ENCODE measurements at places on chromosomes 1 and 21. TPM values are rescaled to one million over a fixed set of nuclear protein-coding genes. Genes with fewer than 3 reads are reported as not detected.

DNA sequence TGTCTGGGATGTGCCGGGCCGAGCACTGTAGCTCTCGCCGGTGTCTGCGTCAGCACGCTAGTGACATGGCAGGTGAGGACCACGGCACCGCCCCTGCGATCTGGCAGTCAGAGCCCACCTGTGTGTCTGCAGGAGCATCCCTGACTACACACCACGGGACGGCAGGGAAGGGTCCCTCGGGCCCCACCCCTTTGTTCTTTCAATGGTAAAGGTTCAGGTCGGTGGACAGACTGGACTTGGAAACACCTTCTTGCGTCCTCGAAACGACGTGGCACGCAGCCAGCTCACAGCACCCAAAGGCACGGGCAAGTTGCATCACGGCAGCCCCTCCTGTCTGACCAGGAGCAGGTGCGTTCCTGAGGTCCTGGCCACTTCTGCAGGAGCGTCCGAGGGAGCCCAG is 3.7 kb upstream of the SAMD11 start:
- DNase-seq, result no peak

DNA sequence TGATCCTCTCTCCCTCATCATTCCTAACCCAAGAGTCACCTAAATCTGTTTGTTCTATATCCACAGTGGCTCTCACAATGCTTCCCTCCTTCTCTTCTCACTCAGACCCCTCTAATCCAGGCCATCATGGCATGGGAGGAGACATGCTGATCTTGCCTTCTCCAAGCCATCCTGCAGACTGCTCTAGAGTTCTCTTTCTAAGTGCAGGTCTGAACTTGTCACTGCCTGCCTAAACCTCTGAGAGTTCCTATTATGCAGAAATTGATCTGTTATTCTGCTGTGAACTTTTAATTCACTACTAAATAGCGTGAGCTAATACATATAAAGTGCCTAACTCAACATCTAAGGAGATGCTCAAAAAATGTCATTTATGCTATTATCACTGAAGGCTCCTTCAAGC is 26.8 kb downstream of the LAMC2 start:
- no peak for DNase-seq

DNA sequence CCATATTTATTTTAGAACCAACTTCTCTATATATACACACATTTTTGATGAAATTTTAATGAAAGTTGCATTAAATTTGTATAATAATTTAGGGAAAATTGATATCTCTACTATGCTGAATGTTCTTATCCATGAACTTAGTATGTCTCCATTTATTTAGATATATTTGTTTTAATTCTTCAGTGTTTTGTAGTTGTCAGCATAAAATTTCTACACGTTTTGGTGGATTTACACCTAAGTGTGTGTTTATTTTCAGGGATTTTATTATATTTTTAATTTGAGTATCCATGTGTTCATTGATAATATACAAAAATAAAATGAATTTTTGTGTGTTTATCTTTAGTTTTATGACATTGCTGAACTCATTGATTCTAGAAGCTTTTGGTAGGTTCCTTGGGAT is 36.7 kb downstream of the PCBP3 start:
- no peak for DNase-seq

DNA sequence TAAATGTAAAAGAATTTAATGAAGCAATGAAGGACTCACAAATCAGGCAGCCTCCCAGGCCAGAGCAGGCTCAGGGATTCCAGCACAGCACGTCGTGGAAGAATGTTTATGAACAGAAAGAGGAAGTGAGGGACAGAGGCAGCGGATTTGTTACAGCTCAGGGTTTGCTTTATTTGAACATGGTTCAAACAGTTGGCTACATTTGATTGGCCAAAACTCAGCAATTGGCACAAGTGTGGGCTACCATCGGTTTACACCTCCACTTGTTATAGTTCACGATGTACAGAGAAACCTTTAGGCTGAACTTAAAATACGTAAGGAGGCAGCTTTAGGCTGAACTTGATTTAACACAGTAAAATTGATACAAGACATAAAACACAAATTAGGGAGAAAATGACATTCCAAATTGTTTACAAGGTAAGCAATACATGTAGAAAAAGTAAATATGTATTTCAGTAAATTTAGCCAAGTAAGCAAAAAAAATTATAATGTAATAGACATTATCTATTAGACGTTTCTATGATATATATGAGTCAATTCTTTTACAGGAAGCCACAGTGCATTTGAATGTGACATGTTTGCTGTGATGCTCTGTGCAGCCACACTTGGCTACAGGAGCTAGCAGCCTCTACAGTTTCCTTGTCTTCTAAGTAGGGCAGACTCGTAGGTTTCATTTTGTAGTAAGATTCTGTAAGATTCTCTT is 126.5 kb downstream of the ADSS2 start:
- DNase-seq, result no peak

DNA sequence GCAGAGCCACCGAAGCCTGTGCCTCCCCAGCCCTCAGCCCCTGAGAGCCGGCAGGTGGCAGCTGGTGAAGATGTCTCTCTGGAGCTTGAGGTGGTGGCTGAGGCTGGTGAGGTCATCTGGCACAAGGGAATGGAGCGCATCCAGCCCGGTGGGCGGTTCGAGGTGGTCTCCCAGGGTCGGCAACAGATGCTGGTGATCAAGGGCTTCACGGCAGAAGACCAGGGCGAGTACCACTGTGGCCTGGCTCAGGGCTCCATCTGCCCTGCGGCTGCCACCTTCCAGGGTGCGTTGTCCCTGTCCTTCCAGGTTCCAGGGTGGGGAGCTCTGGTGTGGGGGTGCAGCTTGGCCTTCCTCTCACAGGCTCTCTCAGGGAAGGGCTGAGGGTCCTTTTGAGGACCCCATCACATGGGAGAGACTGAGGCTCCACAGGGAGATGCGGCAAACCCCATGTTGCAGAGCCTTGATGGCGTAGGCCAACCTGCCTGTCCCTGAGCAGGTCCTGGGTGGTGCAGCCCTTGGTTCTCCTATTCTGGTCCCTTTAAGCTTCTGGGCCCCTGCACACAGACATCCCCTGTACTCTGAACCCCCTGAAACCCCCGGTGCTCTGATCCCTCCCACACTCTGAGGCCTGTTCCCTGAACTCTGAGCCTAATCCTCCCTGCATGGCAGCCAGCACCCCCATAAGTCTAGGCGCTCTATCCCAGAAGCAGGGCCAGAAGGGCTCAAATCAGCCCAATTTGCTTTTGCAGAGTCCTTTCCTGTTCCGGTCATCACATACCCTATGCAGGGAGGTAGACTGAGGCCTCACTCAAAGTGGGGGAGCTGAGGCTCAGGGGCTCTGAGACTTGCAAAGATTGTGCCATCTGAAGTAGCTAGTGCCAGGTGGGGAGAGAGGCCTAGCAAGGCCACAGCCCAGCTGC is 88.5 kb downstream of the TRIM11 start:
- no peak for DNase-seq

DNA sequence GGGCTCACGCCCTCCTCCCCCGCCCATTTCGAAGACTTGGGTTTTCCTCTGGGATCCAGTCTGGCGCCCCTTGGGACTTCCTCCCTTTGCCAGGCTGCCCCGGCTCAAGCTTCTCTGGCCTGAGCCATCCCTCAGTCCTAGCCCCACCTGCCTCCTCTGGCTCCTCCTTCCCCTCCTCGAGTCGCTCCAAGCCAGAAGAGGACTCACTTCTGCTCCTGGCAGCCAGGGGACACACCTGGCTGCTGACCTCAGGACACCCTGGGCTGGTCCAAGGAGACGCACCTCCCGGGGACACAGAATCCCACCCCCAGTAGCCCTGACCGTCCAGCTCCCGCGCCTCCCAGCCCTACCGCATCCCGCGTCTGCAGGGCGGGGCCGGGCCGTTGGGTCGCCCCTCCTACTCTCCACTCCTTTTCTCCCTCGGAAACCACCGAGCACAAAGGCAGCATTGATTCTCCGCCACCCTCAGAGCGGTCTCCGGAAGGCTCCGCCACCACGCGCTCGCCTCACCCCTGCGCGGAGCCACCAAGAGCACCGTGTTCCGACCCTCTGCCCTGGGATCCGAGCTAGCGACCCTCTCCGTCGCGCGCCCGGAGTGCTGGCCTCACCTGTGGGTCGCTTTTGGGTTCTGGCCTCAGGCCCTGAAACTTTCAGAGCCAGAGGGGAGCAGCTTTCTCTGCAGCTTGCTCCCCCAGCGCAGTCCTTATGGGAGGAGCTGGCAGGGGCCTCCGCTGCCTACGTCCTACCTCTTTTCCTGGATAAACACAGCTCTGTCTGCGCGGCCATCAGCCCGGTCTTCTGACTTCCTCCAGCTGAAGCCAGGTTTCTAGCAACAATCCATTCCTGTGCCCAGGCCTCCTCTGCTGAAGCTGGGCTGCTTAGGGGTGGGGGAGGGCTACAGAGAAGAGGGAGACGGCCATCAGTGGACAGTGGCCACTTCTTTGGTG is at the start of gene C2CD4D:
Gene C2CD4D (minus strand): TSS at position 364 of the 947 bp plus-strand sequence. CDS start 831 bp downstream, outside the sequence.
- DNase-seq, result peak; percentile 48

GRCh38 chr1:201711811-201712210 is 117.1 kb upstream of the IPO9 start:
- DNase-seq, result no peak

DNA sequence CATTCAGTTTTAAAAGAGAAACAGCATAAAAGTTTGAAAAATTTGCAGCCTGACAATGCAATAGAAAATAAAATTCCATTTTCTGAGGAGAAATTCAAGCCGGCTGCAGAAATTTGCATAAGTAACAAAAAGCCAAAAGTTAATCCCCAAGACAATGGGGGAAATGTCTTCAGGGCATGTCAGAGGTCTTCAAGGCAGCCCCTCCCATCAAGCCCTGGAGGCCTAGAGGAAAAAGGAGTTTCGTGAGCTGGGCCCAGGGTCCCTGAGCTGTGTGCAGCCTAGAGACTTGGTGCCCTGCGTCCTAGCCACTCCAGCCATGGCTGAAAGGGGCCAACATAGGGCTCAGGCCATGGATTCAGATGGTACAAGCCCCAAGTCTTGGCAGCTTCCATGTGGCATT is 74.6 kb downstream of the PIK3R3 start:
- no peak for DNase-seq

TEX38 gene
- total RNA-seq, result 0.22 TPM

- no peak for DNase-seq
Measured at GRCh38 chr1:109228167-109228566, 14.4 kb downstream of the SARS1 start.

KIF14 gene
- total RNA-seq, result 0.08 TPM

- no peak for DNase-seq
Measured at GRCh38 chr1:56399795-56400194, 179.6 kb downstream of the PLPP3 start.

CHIA gene
- not detected for total RNA-seq

GRCh38 chr1:34126486-34126885 is 38.5 kb downstream of the CSMD2 start:
- DNase-seq, result no peak

DNA sequence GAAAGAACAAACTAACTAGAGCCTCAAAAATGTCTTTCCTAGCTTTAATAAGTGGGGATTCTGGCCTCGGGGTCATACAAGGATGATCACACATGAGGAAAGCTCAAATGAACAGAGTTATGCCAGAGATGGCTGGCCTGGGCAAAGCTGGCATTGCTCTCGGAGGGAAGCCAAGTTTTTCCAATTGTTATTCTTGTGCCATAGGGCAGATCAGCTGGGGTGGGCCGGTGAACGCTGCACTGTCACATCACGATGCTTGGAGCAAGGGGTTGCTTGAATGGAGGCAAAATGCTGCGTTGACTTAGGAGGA is 75.9 kb upstream of the LYST start:
- DNase-seq, result no peak

DNA sequence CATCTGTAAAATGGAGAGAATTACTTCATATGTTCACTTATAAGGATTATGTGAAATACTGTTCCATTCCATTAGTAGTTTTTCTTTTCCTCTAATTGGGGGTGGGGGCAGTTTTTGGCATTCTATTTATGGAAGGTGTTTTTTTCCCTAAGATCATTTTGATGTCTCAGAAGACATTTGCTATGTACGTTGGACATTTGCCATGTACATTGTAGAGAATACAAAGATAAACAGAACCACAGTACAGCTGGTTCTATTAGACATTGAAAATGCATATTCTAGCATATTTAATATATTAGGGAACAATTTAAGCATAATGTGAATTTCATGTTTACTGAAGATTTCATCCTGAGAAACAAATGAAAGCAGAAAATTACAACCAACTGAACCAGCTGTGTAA is 98.5 kb downstream of the PTBP2 start:
- DNase-seq, result no peak

MAP3K21 gene
- total RNA-seq, result 0.41 TPM

PGLYRP4 gene
- total RNA-seq, result not detected

LENEP gene
- total RNA-seq, result not detected

GRCh38 chr1:5758859-5759578 is 233.2 kb downstream of the NPHP4 start:
- no peak for DNase-seq

IL19 gene
- total RNA-seq, result not detected

DNA sequence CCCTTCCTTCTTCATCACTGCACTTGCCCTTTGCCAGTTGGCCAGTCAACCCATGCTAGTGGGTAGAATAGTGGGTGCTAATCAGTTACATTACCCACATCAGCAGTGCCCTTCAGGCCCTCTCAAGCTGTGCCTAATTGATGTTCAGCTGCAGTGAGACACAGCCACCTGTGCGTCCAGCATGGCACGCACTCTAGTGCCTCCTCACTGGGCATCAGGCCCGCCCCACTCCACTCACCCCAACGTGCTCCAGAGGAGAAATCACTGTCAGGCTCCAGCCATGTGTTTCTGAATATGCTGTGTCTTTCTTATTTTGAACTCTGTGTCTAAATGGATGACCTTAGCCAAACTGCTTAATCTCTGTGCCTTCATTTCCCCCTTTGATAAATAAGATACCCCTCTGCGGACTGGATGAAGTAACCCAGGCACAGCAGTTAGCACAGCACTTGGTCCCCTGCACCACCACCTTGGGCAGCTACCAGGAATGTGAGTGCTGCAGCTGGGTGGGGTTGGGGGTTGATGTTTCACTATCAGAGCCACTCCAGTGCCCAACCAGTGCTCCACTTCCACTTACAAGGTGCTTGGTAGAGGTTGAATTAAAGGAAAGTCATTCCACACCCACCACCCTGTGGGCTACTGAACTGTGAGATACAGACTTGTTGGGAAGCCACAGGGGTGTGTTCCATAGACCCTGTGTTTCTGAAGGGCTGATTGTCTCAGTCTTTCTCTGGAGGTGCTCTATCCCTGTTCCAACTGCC is 8.9 kb upstream of the ADORA3 start:
- DNase-seq, result peak; percentile 30

GRCh38 chr1:29626726-29627125 is 390.4 kb downstream of the PTPRU start:
- DNase-seq, result no peak

CAPN8 gene
- total RNA-seq, result not detected

CYP4A11 gene
- not detected for total RNA-seq

KDM5B gene
- 11.9 TPM for total RNA-seq

SPRR2E gene
- total RNA-seq, result not detected

DNA sequence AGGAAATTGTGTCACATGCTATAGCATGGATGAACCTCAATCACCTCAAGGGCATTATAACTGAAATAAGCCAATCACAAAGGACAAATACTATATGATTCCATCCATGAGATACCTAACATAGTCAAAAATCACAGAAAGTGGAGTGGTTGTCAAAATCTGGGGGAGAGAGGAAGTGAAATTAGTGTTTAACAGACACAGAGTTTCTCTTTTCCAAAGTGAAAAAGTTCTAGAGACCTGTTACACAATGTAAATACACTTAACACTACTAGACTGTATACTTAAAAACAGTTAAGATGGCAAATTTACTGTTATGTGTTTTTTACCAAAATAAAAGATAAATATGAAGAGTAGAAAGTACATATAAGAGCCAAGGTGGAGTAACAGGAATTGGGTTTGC is 31.8 kb downstream of the ZNF644 start:
- DNase-seq, result no peak

- DNase-seq, result no peak
Measured at GRCh38 chr1:17360272-17360956, 11.6 kb upstream of the PADI6 start.
